ENCODE measurements at places on chromosomes 1 and 21.
A peak's percentile ranks its signal among the peaks of the same experiment; 100 is the strongest.

DNA sequence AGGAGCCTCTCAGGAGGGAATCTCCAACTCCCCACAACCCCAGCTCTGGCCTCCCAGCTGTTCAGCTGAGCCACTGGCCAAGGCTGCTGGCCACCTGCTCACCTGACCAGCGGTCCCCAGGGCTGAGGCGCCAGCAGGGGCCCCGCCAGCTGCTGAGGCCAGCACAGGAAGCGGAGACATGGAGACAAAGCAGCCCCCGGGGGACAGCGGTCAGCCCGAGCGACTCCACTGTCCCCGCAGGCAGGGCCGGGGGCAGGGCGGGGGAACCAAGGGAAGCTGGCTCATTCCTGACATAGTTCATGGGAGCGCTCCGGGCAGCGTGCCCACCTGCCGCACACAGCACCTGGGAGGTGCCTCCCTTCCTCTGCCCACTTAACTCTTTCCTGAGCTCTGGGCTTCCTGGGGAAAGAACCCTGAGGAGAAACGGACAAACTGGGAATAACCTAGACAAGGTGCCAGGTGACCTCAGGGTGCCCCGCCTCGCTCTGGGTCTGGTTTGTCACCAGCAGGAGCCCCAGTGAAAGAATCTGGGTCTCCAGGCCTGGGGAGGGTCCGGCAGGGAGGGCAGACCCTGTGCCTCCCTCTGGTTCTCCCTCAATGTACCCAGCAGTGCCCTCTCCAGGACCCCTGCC is 10.7 kb downstream of the EPHA2 start:
- no peak for DNase-seq

DNA sequence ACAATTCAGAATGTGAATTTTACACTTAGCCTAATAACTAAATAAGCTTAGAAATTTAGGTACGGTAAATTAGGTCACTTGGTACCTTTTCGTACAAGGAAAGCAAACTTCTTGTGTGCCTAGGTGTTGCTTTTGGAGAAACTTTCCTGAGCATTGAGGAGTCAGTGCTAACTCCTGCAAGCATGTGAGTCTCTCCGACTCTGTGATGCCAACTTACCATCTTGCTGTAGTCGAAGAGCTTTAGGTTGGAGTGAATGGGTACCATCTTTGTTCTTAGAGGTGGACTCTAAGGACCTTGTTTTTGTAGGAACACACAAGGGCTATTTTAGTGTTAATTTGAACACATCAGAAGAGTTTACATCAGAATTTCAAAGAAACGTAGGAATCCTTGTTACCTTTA is 688.9 kb downstream of the USP25 start:
- DNase-seq = no peak

DNA sequence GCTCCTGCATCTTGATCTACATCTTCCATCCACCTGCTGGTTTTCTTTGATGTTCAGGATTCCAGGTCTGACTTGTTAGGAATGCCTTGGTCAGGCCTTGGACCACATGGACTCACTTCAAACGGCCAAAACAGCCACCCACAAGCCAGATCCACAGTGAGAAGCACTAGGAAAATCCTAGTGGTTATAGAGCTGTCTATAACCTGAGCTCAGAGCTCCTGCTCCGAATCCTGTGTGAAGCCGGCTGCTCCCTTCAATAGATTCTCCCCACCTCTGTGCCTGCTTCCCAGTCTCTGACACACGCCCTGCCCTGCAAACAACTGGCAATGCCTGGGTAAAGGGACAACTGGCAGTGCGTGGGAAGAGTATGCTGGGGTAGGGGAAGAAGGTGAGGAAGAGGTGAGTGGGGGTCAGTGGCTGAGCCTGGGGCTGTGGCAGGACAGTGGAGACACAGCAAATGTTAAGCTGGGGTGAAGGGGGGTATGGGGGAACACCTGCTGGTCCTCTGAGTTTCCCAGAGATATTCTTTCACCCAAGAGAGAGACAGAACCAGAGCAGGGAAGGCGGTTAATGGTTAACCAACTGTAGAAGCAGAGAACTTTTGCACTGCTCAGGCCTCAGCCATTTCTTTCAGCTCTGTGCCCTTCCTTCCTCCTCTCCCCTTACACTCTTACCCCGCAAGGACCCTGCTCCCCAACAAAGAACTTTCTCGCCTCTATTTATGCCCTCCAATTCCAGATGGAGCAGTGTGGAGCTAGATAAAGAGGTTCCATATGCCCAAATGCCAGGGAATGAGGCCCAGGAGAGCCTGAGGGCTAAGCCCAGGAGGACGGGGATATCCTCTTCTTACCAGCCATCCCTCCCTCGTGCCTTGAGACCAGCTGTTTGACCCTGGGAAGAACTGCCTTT is 4.5 kb downstream of the PLXNA2 start:
- DNase-seq = no peak

DNA sequence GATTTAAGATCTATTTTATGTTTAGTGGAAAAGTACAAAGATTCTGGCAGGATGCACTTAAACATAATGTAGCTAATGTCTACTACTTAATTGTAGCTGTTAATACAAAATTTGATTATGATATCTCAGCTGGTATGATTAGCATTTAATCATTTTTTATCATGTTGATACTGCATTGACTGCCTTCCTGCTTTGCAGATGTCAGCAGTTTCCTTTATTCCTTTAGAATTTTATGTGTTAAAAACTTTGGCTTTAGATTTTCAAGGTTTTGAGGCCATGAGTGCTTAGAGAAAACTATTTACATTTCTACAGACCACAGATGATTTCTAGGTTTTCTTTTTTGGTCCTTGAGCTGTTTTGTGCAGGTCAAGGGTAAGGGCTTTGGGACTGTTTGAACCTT is 152.2 kb downstream of the ZNF326 start:
- no peak for DNase-seq

DNA sequence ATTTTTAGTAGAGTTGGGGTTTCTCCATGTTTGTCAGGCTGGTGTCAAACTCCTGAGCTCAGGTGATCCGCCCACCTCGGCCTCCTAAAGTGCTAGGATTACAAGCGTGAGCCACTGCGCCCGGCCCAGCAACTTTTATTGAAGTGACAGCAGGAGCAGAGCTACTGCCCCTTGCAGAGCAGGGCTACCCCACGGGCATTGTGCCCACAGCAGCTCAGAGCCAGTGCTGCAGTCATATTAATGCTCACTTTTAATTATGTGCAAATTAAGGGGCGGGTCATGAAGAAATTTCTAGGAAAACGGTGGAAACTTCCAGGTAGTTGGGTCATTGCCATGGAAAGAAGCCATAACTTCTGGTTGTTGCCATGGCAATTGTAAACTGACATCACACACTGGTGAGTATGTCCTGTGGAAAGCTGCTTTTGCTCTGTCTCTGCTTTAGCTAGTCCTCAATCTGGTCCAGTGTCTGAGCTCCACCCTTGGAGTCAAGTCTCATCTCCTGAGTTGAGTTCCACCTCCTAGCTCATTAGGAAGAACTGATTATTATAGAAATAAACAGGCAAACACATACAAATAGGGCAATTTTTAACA is 127.3 kb upstream of the ADGRL4 start:
- DNase-seq = no peak

DNA sequence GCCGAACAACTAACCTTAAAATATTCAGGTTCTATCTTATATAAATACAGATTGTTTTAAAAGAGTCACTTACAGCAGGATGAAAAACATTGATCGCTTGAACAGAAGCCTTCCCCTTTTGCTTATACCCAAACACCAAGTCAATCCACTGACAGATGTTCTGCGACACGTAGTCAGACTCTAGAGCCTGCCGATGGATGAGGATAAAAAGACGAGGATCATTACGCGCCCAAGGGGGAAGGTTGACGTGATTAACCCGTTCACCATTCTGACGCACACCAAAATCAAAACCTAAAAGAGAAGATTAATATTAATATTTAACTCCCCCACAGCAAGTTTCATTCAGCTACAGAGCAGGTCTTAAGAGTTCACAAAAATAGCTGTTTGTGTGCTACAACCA is 59.4 kb upstream of the GNG4 start:
- no peak for DNase-seq

DNA sequence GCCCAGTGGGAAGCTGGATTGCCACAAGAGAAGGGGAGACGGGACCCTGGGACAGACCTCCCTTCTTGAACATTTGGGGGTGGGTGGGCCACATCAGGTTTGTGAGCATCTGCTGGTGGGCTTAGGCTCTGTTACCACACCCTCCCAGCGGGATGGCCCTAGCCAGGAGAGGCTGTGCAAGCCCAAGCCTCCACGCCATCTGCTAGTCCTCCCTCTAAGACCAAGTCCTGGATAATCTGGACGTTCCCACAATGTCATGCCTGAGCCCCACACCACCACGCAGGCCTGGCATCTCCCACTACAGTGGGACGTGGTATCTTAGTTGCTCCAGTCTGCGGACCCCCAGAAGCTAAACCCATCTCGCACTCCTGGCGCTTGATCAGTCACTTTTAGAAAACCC is 3.7 kb upstream of the IBA57 start:
- DNase-seq = no peak

- no peak for DNase-seq
Measured at GRCh38 chr1:29186707-29187106, 5.0 kb upstream of the SRSF4 start.

GRCh38 chr1:231284441-231284840 is 43.4 kb downstream of the GNPAT start:
- no peak for DNase-seq

GRCh38 chr21:19475525-19475924 is 1071.9 kb upstream of the TMPRSS15 start:
- DNase-seq = no peak

GRCh38 chr1:115949156-115949555 is 27.2 kb upstream of the SLC22A15 start:
- DNase-seq = no peak

DNA sequence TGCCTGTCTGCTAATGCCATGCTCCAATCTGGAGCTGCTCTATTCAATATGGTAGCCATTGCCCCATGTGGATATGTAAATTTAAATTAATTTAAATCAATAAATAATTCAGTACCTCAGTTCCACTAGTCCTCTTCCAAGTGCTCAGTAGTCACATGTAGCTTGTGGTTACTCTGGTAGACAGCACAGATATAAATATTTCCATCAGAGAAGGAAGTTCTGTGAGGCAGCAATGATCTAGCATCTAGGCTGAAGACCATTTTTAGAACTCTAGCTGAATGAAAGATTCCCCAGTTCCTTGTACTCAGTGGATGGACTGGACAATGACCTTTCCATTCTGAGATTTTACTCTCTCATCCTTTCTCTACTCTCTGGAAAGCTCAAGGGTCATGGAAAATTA is 25.8 kb upstream of the CAPZB start:
- no peak for DNase-seq

DNA sequence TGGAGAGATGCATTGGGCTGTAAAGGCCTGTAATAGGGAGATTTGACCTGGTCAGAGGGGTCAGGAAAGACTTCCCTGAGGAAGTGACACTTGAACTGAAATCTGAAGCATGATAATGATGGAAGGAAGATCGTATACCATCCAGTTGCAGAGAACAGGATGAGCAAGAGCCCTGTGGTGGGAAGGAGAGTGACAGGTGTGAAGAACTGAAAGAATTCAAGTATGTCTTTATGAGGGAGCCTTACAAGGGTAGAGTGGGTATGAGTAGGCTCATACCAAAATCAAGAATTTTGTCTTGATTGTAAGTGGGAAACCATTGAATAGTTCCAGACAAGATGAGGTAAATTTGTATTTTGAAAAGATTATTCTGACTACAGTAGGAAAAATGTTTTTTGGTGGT is 129.4 kb downstream of the RASAL2 start:
- DNase-seq = no peak

- no peak for DNase-seq
Measured at GRCh38 chr1:195604287-195604686, 1004.0 kb downstream of the KCNT2 start.

- DNase-seq = no peak
Measured at GRCh38 chr1:91885213-91885715, 687 bp downstream of the TGFBR3 start.

- no peak for DNase-seq
Measured at GRCh38 chr1:19044471-19044870, 88.0 kb upstream of the IFFO2 start.

- DNase-seq = no peak
Measured at GRCh38 chr1:197213193-197213592, 54.9 kb upstream of the CRB1 start.

- no peak for DNase-seq
Measured at GRCh38 chr1:50974618-50974935, 4.5 kb downstream of the CDKN2C start.

DNA sequence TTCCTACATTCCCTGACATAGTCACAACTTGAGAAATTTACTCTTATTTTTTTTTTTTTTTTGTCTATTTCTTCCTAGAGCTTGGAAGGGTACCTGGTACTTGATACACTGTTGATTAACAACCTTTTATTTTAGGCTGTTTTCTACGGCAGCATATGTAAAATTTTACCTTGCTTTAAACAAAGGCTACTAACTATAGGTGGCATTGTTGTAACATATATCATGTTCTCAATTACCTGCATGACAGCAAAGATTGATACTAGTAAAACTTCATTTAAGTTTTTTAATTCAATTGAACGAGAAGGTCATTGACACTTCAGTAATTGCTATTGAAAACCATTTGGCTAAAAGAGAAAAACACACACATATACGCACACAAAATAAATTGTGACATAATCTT is 238.3 kb upstream of the ESRRG start:
- no peak for DNase-seq

- no peak for DNase-seq
Measured at GRCh38 chr1:8362701-8363101, 44.8 kb downstream of the SLC45A1 start.

DNA sequence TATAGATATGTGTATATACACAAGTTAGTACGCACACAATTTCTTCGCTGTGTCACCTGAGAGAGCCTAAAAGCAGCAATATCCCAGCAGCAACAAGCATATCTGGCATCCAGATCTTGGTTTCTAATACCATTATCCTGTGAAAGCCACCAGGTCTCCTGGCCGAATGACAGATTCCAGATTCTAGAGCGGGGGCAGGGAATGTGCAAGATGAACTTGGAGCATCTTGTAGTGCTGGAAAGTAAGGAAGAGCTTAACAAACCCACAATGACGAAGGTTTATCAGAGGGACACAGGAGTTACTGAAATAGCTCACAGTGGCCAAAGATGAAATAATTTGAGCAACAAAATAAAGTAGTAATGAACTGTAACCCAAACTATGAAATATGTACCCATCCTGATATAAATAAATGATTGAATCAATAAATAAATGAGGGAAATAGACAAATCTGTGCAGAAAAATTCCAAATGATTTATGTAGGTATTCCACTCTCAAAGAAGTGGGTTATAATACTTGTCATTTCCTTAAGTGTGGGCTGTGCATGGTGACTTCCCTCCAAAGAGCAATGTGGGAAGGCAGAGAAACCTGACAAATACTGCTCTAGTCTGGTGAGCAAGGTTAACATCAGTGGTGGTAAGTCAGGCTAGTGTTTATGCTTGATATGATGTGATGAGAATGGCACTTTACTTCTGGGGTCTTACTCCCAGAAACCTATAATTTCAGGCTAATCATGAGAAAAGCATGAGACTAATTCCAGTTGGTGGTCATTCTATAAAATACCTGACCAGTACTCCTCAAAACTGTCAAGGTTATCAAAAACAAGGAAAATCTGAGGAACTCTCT is 67.9 kb downstream of the LRRC8D start:
- peak; percentile 90 for DNase-seq

- no peak for DNase-seq
Measured at GRCh38 chr1:235923466-235924021, 56.8 kb upstream of the LYST start.

GRCh38 chr1:154478639-154479038 is 23.4 kb upstream of the TDRD10 start:
- no peak for DNase-seq
